NCI-H1105 (cell line): ENCODE measurements at places on chromosomes 7 and 10.
A peak's percentile ranks its signal among the peaks of the same experiment; 100 is the strongest.

- no peak for DNase-seq
Observed at GRCh38 chr7:3995187-3995586, 686.9 kb upstream of the FOXK1 start.

GRCh38 chr10:124928087-124928486 is 13.8 kb upstream of the ZRANB1 start:
- no peak for DNase-seq

GRCh38 chr10:118374404-118374803 is 32.3 kb upstream of the FAM204A start:
- DNase-seq, result no peak

DNA sequence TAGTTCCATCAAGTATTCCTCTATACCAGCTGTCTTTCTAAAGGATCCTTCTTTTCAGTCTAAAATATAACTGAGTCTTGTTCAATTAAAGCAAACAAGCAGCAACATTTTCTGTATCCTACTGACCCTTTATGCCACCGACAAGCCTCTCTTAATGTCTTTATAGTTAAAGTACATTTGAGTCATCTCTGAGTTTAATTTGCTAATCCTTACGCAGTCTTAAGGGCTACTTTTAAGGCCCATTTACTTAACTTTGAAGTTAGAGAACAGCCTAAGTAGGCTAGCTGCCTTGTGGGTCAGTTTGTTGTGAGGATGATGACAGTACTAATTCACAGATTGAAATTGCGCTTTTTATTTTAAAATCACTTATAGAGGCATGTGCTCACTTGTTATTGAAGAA is 265.5 kb upstream of the FERD3L start:
- no peak for DNase-seq

DNA sequence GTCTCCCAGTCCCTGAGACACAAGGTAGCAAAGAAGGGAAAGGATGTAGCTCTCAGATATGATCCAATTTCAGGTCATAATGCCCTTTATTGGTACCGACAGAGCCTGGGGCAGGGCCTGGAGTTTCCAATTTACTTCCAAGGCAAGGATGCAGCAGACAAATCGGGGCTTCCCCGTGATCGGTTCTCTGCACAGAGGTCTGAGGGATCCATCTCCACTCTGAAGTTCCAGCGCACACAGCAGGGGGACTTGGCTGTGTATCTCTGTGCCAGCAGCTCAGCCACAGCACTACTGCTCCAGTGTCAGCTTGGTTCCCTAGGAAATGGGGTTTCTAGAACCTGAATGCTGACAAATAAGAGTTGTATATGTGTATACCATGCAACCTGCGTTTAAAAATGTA is 74.6 kb upstream of the PRSS58 start:
- DNase-seq, result no peak

GRCh38 chr10:24305551-24306506 is 96.9 kb downstream of the KIAA1217 start:
- no peak for DNase-seq

DNA sequence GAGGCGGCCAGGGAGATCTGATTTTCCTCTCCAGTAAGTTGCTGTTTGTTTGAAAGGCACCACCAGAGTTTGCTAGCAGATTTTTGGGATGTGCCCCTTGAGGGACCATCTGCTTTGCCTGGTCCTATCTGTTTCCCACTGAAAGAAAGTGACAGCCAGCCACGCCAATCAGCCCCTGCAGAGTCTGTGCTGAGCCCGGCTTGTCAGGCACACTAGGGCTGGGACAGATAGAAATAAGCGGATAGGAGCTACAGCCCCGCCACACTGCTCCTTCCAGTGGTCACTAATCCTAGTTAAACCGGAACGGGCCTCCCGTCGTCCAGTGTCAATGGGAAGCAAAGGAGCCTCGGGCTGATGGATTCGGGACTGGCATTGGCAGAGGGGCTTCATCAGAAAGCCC is 161.9 kb upstream of the PRR15 start:
- DNase-seq, result no peak

DNA sequence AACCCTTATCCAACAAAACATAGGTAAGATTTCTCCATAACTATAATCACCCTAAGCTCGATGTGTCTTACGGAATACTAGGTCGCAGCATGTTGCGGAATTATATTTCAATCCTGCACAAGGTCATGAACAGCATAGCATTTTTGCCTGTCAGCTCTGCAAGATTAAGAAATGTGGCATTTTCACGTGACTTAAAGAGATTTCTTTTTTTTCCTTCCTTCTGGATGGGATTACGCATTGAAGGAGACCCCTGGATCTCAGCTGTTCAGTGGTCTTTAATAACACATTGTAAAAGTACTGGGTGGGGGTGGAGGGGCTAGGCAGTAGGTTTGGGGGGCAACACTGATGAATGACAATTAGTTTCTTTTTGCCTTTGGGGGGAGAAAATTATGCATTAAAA is 106.7 kb downstream of the CUBN start:
- no peak for DNase-seq

GRCh38 chr7:8109196-8110022 is 140.8 kb downstream of the GLCCI1 start:
- DNase-seq, result no peak

DNA sequence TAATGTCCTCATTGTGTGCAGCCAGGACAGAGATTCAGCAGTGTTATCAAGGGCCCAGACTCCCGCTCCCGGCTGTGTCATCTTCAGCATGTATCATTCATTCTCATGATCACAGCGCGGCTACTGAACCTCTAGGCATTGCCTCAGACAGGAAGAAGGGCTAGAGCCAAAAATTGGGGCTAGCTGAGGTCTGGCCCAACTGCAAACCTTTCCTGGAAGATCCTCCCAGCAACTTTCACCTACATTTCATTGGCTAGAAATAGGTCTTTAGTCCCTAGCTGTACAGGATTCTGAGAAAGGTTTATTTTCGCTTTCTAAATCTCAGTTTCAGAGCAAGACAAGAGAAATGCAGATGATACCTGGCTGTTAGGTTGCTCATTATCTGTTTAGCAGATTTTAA is 81.9 kb downstream of the CREM start:
- no peak for DNase-seq

- DNase-seq, result no peak
Observed at GRCh38 chr7:88202278-88202677, 17.6 kb downstream of the SRI start.

DNA sequence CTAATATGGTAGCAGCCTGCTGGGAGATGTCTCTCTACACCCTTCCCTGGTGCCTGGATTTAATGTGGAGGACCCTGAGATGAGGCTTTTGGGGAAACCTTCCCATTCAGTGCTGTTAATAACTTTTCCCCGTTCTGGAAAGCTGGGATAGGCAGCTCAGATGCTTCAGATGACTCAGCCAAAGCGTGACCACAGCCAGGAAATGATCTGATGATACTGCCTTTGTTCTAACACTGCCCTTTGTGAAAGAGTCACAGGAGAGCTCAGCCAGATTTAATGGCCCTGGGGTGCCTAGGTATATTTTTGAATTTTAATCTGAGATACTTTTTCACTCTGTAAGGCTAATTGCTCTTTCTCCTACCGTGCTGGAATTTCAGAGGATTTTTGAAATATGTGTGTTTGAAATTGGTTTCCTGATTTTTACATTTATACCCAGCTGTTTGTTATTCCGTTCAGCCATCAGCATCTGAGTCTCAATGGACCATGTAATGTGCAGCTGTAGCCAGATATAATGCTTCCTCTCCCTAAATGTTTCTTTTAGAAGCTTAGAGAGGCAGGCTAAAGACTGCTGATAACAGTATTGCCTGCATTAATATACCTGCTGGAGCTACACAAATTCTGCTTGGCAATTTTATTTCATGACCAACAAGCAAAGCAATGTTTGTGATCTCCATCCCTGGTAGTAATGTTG is 17.8 kb downstream of the CELF2 start:
- DNase-seq, result no peak

DNA sequence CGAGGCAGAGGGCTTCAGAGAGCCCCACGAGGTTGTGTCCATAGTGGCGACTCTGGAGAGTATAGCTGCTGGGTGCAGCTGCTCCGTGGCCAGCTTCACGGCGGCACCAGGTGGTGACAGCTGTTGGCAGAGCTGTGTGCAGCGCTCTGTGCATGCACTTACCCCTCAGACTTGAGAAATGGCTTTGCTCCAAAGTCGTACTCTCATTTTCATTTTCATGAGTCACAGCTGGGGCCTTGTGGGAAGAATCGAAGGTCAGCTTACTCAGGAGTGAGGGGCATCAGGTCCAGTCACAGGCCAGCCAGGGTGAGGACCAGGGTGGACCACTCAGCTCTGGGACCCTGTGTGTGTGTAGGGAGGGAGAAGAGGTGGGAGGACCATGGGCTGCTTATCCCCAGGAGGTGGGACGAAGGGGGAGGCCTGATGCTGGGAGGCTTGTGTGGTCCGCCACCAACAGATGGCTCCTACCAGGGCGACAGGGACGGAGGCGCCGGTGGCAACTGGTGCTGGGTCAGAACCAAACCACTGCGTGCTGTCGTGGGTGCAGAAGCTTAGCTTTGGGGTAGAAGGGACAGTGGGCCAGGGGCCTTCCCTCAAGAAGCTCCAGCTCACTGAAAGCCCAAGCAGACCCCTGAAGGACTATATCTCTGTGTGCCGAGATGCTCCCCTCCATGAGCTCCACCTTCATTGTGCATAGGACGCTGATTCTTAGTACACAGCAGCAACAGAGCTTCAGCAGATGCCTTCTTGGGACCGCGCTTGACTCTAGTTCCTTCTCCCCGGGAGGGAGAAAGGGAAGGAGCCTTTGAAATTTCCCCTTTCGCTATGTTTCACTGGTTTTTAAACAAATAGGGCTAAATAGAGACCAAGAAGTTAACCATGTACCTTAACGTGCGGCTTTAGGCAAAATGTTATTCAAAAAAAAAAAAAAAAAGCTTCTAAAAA is 225.0 kb downstream of the CELF2 start:
- DNase-seq, result peak; percentile 37

GRCh38 chr10:113709221-113709838 is 29.6 kb downstream of the CASP7 start:
- DNase-seq, result no peak

DNA sequence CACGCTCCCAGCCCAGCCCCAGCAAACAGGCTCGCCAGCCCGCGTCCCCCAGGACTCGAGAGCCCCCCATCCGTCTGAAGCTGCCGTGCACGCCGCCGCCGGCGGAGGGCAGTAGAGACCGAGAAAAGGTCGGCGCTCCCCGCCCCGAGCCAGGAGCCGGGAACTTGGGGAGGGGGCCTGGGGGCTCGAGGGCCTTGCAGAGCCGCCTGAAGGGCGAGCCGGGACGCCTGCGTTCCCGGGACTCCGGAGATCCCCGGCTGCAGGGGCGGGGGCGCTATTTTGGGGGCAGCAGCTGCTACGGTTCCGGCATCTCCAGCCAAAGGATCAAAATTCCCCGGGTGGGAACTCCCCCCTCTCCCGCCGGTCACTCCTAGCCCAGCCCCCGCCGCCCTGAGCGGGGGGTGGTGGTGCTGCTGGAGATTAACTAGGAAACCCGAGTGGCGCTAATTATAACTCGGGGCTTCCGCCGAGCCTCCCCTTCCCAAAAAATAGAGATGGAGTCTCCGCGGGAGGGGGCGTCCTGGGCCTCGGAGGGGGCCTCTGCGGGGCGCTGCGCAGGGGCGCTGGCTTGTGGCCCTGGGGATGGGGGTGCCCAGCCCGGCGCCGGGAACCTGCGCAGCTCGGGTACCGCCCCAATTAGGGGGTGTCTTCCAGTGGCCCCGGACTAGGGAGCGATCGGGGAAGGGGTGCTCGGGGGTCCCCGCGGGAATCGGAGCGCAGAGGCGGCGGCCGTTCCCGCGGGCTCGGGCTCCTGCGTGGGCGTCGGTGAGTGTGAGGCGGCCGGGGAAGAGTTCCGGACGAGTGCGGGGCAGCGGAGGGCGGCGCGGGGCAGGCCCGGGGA is 608 bp downstream of the ACHE start:
- peak; percentile 15 for DNase-seq

DNA sequence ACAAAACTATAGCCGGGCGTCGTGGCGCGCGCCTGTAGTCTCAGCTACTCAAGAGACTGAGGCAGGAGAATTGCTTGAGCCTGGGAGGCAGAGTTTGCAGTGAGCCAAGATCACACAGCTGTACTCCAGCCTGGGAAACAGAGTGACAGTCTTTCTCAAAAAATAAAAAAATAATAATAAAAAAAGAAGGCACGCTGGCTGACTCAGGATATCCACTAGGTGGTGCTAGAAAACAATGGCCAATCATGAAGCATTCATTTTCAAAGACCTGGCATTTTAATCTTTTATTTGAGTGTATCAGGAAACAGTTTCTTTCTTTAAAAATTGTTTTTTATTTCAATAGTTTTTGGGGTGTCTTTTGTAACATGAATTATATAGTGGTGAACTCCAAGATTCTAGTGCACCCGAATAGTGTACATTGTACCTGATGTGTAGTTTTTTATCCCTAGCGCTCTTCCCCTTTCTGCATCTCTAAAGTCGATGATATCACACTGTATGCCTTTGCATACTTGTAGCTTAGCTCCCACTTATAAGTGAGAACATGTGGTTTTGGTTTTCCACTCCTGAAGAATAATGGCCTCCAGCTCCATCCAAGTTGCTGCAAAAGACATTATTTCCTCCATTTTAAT is 88.6 kb downstream of the LYZL1 start:
- DNase-seq, result no peak

- DNase-seq, result no peak
Observed at GRCh38 chr7:7138897-7139296, 43.4 kb upstream of the C1GALT1 start.

DNA sequence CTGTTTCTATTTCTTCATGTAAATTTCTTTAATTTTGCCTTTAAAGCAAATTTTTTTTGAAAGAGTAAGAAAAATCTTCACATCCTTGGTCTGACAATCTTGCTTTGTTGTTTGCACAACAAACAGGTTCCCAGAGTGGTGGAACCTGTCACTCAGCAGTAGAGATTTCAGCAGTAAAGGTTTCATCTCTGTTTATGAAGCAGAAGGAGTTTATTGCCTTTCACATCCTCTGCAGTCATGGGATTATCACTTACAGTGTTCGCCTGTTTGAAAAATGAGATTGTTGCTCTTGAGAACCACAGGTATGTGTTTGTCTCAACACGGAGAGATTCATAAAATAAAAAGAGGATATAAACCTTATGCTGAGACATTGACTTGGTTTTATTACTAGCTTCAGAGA is 342.6 kb downstream of the IPMK start:
- no peak for DNase-seq

- DNase-seq, result peak; percentile 7
Observed at GRCh38 chr10:127243490-127244272, 47.3 kb upstream of the INSYN2A start.

GRCh38 chr10:128664729-128665128 is 538.5 kb upstream of the MKI67 start:
- DNase-seq, result no peak

GRCh38 chr10:137606-138005 is 2.4 kb downstream of the ZMYND11 start:
- DNase-seq, result no peak

- no peak for DNase-seq
Observed at GRCh38 chr7:85232068-85232467, 45.2 kb upstream of the SEMA3D start.
